ENCODE measurements at places on chromosomes 4 and X. TPM values are rescaled to one million over a fixed set of nuclear protein-coding genes. Genes with fewer than 3 reads are reported as not detected.

The BEX1 gene
- 136 TPM for total RNA-seq

The TCEAL6 gene
- total RNA-seq, result 5.9 TPM

The F11 gene
- not detected for total RNA-seq

The DDX53 gene
- total RNA-seq, result not detected

The CTAG1B gene
- not detected for total RNA-seq

The ADGRG2 gene
- total RNA-seq, result 7.5 TPM

The TMEM35A gene
- total RNA-seq, result 67.3 TPM

The CD40LG gene
- not detected for total RNA-seq

Measured in parietal lobe (tissue), 2 donors.